Substantia nigra (tissue), 51 donors: ENCODE measurements at places on chromosomes 3 and 15.

DNA sequence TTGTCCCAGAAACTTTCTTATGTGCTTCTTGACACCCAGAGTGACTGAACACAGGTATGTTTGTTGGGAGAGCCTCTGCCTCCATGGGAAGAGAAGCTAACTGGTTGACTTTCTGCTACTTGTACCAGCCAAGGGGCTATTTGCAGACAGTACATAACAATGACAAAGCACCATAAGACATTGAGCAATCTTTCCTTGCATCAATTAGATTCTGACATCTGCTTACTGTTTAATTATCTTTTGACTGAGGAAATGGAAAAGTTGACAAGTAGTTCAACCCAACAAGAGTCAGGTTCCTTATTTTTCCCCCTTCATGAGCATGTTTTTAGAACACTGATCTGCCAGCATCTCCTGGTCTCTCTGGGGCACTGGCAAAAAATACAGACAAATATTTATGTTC, 157.7 kb downstream of the RPLP1 start:
- no peak for DNase-seq

GRCh38 chr15:50774450-50774849, 8.9 kb upstream of the SPPL2A start:
- DNase-seq, result no peak

DNA sequence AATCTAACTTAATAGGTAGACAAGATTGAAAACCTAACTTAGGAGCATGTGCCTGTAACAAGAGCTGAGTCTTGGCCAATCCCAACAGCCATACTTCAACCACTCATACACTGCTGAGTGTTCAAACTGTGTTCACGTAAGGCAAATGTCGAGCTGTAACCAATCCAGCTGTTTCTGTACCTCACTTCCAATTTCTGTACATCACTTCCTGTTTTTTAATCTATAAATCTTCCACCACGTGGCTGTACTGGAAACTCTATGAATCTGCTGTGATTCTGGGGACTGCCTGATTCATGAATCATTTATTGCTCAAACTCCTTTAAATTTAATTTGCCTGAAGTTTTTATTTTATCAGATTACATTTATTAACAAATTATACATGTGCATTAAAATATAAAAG, 44.6 kb upstream of the NEDD4 start:
- DNase-seq, result no peak

- no peak for DNase-seq
Observed at GRCh38 chr15:78242128-78242527, 7.8 kb upstream of the ACSBG1 start.

DNA sequence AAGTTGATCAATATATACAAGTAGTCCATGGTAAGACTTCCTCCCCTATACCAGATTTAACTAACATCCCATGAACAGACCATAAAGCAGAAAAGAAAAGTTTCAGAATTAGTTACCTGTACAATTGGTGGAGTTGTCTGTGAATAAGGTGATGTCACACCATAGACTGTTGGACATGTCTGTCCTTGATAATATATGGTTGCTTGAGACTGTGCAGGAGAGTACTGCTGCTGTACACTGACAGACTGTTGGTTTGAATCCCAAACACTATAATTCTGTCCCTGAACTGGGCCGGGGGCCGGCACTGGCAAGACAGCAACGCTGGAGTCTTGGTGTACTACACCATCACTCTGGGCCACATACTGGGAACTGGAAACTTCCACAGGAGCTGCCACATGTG, 77.2 kb downstream of the NBEAL2 start:
- DNase-seq, result no peak

DNA sequence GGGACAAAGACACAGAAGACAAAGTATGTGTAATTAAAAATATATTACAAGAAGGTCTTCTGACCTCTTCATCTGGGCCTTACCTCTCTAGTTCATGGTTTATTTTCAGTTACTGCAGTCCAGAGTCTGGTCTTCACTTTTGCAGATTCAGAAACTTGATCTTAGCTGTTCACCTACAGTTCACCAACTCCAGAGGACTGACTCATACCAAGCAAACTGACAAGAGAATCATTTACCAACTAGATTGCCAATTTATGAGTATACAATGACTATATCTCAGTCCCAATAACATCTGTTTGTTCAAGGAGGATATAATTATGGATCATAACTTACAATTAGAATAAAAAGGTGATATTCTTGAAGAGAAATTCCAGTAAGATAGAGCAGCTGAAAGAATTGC, 9.0 kb downstream of the P2RY1 start:
- no peak for DNase-seq

DNA sequence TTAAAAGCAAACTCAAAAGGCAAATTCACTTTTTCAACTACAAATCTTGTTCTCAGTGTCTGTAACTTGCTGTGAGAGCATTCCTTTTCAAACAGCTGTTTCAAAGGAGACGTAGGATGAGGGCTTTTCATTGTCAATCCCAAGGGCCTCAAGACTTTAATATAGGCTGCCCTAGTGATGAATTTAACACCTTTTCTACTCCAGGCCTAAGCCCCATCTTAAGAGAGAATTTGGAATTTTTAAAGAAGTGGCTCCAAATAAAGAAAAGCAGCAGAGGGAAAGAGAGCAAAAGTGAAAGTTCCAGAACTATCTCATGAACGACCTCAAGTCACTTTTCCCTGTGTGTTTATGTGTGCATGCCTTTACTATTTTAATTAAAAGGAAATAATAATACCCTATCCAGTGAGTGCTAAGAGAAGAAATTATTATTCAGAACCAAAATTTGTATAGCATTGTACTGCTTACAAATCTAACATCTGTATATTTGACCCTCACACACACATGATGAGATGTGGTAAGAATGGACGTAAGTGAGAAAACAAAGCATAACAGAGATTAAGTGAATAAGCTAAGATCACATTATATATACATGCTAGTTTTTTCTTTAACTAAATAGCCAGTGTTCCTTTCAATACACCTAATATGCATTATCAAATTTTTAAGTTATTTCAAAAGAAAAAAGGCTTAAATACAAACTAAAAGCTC, 196.4 kb downstream of the VGLL3 start:
- no peak for DNase-seq

- no peak for DNase-seq
Observed at GRCh38 chr3:65642883-65643282, 395.8 kb downstream of the MAGI1 start.

DNA sequence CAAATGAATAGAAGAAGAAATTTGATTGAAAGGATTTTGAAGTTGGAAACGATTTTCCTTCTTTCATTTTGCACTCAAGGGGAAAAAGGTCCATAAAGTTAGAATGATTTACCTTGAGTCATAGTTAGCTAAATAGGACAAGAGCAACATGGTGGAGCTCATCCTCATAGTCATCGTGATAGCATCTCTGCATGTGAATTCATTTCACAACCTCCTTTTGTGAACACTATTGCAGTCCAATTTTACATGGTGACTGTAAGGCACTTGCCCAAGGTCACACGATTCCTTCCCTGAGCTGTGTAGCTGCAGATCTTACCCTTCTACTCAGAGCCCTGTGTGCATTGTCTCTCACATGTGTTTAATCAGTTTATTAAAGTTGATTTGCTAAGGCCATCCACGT, 359.8 kb upstream of the C2CD4B start:
- no peak for DNase-seq
